Stimulated activated CD8-positive, alpha-beta memory T cell treated with anti-CD3 and anti-CD28 coated beads, Interleukin-4, amount 100 ng/mL, for 4 hours (primary cell): ENCODE measurements at places on chromosomes 1 and 21.

- DNase-seq = no peak
These were observed 59.8 kb downstream of the PUM1 start for GRCh38 chr1:31005617-31006166.

DNA sequence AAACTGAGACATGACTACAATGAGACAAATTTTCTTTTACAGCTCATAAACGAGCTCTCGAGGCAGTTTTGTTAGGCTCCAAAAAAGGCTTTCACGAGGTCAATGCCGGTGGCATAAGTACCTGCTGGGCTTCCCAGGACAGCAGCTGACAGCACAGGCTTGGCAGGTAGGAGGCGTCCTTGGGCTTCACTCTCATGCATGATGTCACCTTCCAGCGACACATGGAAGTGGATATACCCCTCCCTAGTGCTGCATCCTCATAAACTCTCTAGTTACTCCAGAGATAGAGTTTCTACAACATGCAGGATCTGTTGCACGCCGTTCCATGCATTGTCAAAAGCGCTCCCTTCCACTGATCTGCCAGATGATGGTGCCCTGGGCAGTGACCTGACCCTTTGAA is 112.5 kb upstream of the PAXBP1 start:
- DNase-seq = no peak

- DNase-seq = no peak
These were observed 15.9 kb downstream of the PLEKHA6 start for GRCh38 chr1:204343802-204344201.

GRCh38 chr1:33397994-33398393 is 32.9 kb downstream of the PHC2 start:
- no peak for DNase-seq

GRCh38 chr21:36692114-36692834 is 6.6 kb upstream of the SIM2 start:
- no peak for DNase-seq

- peak; percentile 41 for DNase-seq
These were observed at the start of gene HEYL for GRCh38 chr1:39639305-39640130. TSS of gene HEYL (minus strand) at chr1:39639643. CDS start at chr1:39639625, 18 bp downstream.

GRCh38 chr1:194830387-194830786 is 1644.0 kb upstream of the B3GALT2 start:
- no peak for DNase-seq

DNA sequence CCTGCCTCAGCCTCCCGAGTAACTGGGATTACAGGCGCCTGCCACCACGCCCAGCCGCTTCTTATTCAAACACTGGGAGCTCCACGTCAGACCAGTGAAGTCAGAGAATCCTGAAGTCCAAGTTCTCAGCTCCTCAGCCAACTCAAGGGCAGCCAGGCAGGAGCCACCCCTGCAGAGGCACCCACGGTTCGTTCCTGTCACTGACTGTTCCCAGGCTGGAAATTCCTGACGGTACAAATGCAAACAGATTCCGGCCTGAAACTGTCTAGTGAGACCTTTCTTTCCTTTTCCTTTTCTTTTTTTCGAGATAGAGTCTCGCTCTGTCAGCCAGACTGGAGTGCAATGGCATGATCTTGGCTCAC is 11.7 kb downstream of the SLC35E2B start:
- no peak for DNase-seq

- DNase-seq = no peak
These were observed 117.2 kb downstream of the CNIH3 start for GRCh38 chr1:224733027-224733911.
